ENCODE measurements at places on chromosomes 5 and 9.

- DNase-seq: no peak
Measured at GRCh38 chr5:11903614-11904264, 507 bp downstream of the CTNND2 start.

DNA sequence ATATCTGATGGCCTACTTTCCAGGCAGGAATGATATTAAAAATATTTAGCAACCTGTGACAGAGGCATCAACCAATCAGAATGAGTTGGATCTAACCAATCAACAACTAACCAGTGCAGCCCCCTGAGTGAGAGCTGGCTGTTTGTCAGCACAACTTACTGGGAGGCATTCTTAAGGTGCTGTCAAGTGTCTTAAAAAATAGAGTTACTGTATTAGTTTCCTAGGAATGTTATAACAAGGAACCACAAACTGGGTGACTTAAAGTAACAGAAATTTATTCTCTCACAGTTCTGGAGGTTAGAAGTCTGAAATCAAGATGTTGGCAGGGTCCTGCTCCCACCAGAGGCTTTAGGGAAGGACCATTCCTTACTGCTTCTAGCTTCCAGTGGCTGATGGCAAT, 85.2 kb downstream of the ATG10 start:
- DNase-seq: no peak

- no peak for DNase-seq
Measured at GRCh38 chr9:13970018-13970417, 343.9 kb downstream of the NFIB start.

- no peak for DNase-seq
Measured at GRCh38 chr5:140108093-140109017, 5.6 kb upstream of the PURA start.

- DNase-seq: no peak
Measured at GRCh38 chr5:35822511-35822910, 34.2 kb upstream of the IL7R start.

DNA sequence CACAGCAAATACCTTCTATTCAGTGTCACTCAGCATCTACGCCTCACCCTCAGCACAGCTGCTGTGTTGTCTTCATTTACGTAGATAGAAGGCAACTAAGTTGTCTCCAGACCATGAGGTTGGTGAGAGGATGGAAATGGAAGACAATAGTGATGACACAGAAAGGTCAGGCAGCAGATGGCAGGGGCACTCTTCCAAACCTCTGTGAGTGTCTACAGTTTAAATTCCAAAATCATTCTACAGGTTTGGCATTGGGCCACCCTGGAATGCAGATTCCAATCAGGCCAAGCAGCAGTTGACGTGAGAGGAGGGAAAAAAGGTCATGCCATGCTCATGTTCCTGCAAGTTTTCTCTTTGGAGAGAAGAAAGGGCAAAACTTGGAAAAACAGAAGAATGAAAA, 68.7 kb upstream of the ADAMTSL1 start:
- DNase-seq: no peak

DNA sequence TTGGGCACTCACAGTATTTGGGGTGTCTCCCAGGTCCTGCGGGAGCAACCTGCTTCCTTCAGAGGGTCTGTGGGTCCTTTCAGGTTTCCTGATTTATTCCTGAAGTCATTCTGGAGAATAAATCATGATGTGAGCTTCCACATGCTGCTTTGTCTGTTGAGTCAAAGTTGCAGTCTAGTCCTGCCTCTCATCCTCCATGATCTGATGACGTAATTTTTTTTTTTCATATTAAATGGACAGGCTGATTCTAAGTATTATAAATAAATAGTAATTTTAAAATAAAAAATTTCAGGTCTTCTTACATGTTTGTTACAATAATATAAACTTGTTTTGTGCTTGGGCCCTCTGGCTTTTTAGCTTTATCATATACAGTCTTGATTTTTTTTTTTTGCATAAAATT, 26.3 kb upstream of the RIOK2 start:
- no peak for DNase-seq

DNA sequence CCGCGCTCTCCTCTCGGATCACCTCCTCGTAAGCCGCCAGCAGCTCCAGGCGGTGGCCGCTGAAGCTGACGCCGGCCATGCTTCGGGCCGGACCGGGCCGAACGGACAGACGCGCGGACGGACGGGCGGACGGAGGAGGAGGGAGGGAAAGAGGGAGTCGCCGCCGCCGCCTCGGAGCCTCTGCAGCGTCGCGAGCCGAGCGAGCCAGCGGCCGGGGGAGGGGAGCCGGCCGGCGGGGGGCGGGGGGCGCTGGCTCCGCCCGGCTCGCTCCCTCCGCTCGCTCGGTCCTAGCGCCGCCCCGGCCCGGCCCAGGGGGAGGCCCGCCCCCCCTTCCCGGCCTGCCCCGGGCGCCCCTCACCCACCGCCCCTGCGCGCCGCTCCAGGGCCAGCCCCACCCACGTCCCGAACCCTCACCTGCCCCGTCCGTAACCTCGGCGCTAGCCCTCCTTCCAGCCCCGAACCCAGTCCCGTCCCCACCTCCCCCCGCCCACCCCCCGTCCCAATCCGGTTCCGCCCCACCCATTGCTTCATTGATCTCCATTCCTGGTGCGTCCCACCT, at the start of gene DBN1:
DBN1 (minus strand) TSS at position 192 of the 559 bp plus-strand sequence; CDS start at position 79, 113 bp downstream.
- no peak for DNase-seq

DNA sequence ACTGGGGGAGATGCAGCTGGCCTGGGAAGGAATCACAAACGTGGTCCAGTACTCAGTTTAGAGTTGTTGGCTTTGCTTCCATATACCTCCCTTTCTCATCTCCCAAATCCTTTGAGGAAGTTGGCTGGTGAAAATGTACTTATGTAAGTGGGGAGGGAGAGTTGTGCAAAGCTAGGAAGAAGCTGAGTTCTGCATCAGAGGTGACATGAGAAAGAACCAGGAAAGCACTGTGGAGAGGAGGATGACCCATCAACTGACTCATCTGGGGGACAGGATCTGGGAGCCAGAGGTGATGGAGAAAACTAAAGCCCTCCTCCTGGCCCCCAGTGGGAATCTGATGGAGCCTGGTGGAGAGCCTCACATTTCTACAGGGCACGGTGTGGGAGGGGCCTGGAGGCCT, 16.2 kb downstream of the KCNMB1 start:
- DNase-seq: no peak

DNA sequence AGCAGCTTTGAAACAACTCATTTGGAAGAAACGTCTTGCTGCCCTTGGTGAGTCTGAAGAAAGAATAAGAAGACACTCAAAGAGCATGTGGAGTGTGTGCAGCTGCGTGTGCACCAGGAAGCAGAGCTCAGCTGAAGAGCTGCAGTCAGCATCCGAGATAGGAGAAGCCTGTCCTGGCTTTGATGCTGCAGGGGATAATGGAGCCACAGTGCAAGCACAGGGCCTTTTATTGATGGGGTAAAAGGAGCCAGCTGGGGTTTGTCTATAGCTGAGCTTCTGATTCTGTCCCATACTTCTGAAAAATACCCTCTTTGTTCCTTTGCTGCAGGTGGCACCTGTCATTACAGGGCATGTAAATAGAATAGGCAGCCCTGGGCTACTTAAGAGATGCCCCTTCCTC, 375.7 kb upstream of the ZNF462 start:
- no peak for DNase-seq

DNA sequence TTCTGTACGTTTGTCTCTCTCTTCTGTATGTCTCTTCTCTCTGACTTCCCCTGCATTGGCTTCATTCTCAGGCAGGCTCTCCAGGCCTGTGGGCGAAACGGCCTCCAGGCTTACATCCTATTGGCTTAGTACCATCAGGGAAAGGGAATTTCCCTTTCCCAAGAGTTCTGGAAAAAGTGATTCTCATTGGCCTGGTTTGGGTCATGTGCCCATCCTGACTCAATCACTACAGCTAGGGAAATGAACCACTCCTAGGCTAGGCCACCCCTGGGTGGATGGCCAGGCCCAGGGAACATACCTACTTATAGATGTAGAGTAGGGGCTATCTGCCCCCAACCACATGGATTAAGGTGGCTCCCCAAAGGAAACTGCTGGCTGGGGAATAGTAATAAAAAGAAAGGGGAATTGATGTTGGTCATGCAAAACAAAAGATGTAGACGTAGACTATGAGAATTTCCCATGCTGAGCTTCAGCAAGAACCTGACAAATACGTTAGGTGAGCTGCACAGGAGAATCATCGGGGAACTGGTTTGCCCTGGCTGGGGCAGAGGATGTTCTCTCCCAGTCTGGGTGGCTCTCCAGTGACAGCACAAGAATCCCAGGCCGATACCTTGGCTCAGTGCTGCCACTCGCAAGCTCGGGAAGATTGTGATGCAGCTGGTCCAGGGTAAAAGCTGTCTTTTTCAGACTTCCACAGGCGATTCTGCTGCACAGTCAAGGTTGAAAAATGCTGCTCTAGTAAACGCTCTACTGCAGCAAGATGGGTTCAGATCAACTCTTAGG, 3.7 kb upstream of the EGR1 start:
- no peak for DNase-seq

DNA sequence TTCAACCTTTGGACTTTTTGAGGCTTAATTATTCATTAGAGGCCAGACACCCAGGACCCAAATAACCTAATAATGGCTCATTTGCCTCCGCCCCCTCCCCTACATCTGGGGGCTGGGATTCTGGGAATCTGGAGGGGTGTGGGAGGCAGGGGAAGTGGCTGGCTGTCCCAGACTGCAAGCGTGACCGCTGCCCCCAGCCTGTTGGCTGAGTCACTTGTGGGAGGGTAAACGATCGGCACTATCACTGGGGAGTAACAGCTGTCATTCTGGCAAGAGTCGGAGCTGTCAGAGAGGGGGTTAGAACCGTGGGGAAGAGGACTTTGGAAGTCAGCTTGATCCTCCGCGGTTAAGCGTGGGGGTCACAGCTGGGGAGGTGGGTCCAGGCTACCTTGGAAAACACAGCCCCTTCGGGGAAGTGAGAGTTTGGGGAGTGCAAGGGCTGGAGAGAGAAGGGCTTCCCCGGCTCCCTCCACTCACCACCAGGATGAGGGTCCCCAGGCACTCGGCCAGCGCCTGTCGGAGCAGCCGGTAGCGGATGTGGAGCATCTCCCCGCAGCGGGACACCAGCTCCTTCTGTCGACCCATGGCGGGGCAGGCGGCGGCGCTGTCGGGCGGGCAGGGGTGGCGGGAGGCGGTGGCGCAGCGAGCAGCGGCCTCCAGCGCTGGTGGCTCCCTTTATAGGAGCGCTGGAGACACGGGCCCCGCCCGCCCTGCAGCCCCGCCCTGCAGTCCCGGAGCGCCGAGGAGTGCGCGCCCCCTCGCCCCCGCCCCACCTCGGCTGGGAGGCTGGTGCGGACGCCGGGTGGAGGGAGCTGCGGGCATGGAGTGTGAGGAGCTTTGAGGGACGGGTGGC, at the start of gene AQP3:
AQP3 (minus strand) TSS at position 648 of the 853 bp plus-strand sequence; CDS start at position 585, 63 bp downstream.
- DNase-seq: no peak

All from forelimb muscle (tissue), 1 donor.